ENCODE measurements at places on chromosomes 11 and 22. TPM values are rescaled to one million over a fixed set of nuclear protein-coding genes. Genes with fewer than 3 reads are reported as not detected.
A peak's percentile ranks its signal among the peaks of the same experiment; 100 is the strongest.

GRCh38 chr11:26649884-26650283, 72.0 kb downstream of the SLC5A12 start:
- H3K4me1 ChIP-seq = no peaks in the 10 kb centered on the region
- no peak overlapping the region for H3K27ac ChIP-seq
- no peaks in the 10 kb centered on the region for H3K36me3 ChIP-seq
- DNase-seq = peak; percentile 83
- no peaks in the 10 kb centered on the region for H3K27me3 ChIP-seq

DNA sequence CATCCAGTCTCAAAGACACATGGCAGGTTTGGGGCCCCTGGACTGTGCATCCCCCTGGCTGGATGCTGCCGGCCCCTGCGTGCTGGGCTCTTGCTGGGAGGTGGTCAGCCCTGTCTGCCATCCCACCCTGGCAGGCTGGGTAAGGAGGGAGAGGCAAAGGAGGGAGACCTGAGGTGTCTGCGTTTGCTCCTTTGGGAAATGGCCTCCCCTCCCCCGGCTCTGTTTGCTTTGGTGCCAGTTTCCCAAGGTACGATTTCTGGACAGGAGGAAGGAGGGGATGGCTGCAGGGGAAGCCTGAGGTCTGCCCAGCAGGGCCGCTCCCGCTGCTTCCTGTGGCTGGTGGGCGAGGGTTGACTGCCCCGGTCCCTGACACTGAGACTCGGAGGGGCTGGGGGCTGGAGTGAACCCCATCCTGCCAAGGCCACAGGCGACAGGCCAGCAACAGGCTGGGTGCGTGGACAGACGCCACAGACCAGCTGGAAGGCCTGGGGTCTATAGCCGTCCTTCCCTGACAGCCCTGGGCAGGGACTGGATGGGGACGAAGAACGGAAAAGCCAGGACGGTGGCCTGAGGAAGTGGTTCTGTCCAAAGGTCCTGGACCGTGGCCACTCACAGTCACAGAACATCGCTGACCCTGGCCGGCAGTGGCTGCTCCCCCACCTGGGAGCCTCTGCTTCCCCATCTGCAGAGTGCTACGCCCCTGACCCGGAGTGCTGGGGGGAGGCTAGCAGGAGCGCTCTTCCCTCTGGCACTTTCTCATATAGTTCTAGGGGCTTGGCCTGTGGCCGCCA, 38.0 kb downstream of the OSBPL5 start:
- no peak overlapping the region for H3K4me3 ChIP-seq
- no peaks in the 10 kb centered on the region for H3K36me3 ChIP-seq
- H3K4me1 ChIP-seq = peaks cover 50% of the 10 kb centered on the region
- DNase-seq = peak; percentile 46
- no peak overlapping the region for H3K27ac ChIP-seq

- no peaks in the 10 kb centered on the region for H3K27me3 ChIP-seq
- DNase-seq = no peak
- no peak overlapping the region for H3K4me3 ChIP-seq
- H3K4me1 ChIP-seq = peaks cover 5% of the 10 kb centered on the region
Measured at GRCh38 chr11:44725757-44726282, 942 bp upstream of the TSPAN18 start.

GRCh38 chr11:78406568-78407196, 10.9 kb downstream of the GAB2 start:
- no peak overlapping the region for H3K27ac ChIP-seq
- no peaks in the 10 kb centered on the region for H3K4me1 ChIP-seq
- no peak overlapping the region for H3K4me3 ChIP-seq
- no peak for DNase-seq
- H3K27me3 ChIP-seq = no peaks in the 10 kb centered on the region

- H3K4me1 ChIP-seq = peaks cover 7% of the 10 kb centered on the region
- H3K36me3 ChIP-seq = no peaks in the 10 kb centered on the region
- H3K4me3 ChIP-seq = no peak overlapping the region
- peak overlapping the region; percentile 58 for H3K27ac ChIP-seq
- H3K27me3 ChIP-seq = no peaks in the 10 kb centered on the region
- DNase-seq = no peak
Measured at GRCh38 chr11:96197103-96197502, 145.9 kb downstream of the MAML2 start.

GRCh38 chr11:130478881-130479280, 30.4 kb downstream of the ADAMTS15 start:
- H3K4me1 ChIP-seq = no peaks in the 10 kb centered on the region
- H3K4me3 ChIP-seq = no peak overlapping the region
- no peak for DNase-seq
- H3K27ac ChIP-seq = peak overlapping the region; percentile 69
- H3K27me3 ChIP-seq = no peaks in the 10 kb centered on the region

GRCh38 chr11:38356255-38356654, 1758.2 kb upstream of the RAG2 start:
- H3K4me3 ChIP-seq = no peak overlapping the region
- H3K27ac ChIP-seq = no peak overlapping the region
- no peaks in the 10 kb centered on the region for H3K4me1 ChIP-seq
- H3K27me3 ChIP-seq = no peaks in the 10 kb centered on the region

DNA sequence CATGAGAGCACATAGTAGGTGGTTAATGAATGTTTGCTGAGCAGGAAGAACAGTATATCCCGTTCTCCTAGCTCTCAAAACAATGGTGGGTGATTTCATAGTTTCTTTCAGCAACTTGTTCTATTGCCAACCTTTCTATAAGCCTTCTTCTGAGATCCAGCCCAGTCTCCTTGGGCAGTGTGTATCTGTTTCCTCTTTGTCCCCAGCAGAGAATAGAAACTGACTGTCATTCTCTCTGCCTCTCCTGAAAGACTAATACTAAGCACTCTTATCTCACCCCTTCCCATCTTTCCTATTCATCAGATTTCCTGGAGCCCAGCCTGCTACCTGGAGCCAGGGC, 272.9 kb downstream of the ST3GAL4 start:
- no peaks in the 10 kb centered on the region for H3K4me1 ChIP-seq
- no peaks in the 10 kb centered on the region for H3K36me3 ChIP-seq
- no peak overlapping the region for H3K27ac ChIP-seq
- DNase-seq = no peak

DNA sequence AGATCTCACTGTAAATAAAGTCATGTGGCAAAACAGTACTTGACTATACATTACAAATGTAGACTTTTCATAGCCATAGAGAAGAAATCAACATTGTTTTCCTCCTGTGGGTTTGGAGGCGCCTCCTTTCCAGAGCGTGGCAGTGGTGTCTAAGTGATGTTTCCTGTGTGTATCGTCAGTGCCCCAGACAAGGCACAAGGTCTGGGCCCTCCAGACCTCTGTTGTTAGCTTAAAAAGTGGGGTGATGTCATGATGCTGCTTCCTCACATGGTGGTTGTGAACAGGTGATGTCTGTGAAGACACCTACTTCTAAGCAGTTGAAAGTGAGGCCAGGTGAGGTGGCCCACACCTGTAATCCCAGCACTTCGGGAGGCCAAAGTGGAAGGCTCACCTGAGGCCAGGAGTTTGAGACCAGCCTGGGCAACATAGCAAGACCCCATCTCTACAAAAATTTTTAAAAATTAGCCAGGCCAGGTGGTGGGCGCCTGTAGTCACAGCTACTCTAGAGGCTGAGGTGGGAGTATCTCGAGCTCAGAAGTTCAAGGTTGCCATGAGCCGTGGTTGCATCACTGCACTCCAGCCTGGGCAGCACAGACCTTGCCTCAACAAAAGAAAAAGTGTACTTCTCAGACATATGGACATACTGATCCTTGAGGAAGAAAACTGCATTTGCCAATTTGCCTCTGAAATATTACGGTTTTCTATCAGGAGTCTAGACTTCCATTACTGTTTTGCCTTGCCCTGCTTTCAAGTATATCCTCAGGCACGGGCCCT, 15.7 kb downstream of the NUP50 start:
- no peaks in the 10 kb centered on the region for H3K36me3 ChIP-seq
- no peaks in the 10 kb centered on the region for H3K27me3 ChIP-seq
- H3K27ac ChIP-seq = no peak overlapping the region

DNA sequence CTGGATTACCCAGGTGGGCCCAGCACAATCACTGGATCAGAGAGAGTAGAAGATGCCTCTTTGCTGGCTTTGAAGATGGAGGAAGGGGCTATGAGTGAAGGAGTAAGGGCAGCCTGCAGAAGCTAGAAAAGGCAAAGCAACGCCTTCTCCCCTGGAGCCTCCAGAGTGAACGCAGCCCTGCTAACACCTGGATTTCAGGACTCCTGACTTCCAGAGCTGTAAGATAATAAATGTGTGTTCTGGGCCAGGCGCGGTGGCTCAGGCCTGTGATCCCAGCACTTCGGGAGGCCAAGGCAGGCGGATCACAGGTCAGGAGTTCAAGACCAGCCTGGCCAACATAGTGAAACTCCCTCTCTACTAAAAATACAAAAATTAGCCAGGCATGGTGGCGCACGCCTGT, 102.4 kb downstream of the MORC2 start:
- H3K36me3 ChIP-seq = no peaks in the 10 kb centered on the region
- H3K27ac ChIP-seq = no peak overlapping the region
- H3K4me1 ChIP-seq = no peaks in the 10 kb centered on the region
- H3K27me3 ChIP-seq = no peaks in the 10 kb centered on the region
- no peak for DNase-seq
- no peak overlapping the region for H3K4me3 ChIP-seq

GRCh38 chr22:49515475-49515874, 312.2 kb downstream of the BRD1 start:
- no peaks in the 10 kb centered on the region for H3K4me1 ChIP-seq
- H3K36me3 ChIP-seq = no peaks in the 10 kb centered on the region
- no peak for DNase-seq
- H3K27me3 ChIP-seq = no peaks in the 10 kb centered on the region

GRCh38 chr11:33500861-33501479, 199.7 kb downstream of the C11orf91 start:
- H3K4me3 ChIP-seq = no peak overlapping the region
- DNase-seq = no peak
- no peaks in the 10 kb centered on the region for H3K36me3 ChIP-seq

- H3K27me3 ChIP-seq = no peaks in the 10 kb centered on the region
- H3K27ac ChIP-seq = no peak overlapping the region
- no peaks in the 10 kb centered on the region for H3K4me1 ChIP-seq
- H3K36me3 ChIP-seq = no peaks in the 10 kb centered on the region
- no peak for DNase-seq
- no peak overlapping the region for H3K4me3 ChIP-seq
Measured at GRCh38 chr11:123841174-123841573, 35.0 kb upstream of the OR6M1 start.

GRCh38 chr22:35733036-35733435, 15.4 kb downstream of the APOL5 start:
- H3K4me1 ChIP-seq = no peaks in the 10 kb centered on the region
- H3K27me3 ChIP-seq = no peaks in the 10 kb centered on the region
- no peak overlapping the region for H3K4me3 ChIP-seq
- H3K27ac ChIP-seq = peak overlapping the region; percentile 26

DNA sequence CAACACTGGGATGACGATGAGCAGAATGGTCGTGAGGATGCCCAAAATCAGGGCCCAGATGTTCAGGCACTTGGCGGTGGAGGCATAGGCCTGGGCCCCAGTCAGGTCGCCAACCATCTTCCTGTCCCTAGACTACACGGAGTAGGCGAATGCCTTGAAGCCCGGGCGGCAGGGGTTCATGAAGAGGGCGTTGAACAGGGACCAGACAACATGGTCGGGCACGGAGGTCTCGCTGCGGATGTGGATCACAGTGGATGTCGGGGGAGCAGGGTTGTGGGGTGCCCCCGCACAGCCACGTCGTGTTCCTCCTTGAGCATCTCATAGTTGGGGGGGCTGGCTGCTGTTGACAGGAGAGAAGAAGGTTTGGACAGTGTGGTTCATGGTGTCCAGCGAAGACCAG, 9.5 kb downstream of the MYEOV start:
- no peak overlapping the region for H3K27ac ChIP-seq
- H3K27me3 ChIP-seq = no peaks in the 10 kb centered on the region
- H3K36me3 ChIP-seq = no peaks in the 10 kb centered on the region
- DNase-seq = no peak
- H3K4me3 ChIP-seq = no peak overlapping the region
- H3K4me1 ChIP-seq = peaks cover 6% of the 10 kb centered on the region

DNA sequence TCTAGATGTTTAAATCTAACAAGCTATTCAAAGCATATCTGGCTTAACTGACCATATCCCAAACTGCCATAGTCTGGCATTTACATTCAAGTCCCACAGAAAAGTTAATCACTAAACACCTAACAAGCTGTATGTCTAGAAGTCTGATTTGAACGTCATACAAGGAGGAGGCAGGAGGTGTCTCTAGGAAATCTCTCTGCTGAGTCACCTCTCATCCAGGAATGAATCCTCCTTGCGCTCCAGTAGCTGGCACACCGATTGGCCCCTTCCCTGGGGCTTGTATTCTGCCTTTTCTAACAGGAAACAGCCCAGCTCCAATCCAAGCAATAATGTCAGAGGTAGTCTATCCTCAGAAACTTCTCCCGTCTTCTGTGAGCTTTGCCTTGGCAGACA, 31.8 kb downstream of the FEZ1 start:
- no peak for DNase-seq
- H3K4me1 ChIP-seq = no peaks in the 10 kb centered on the region
- H3K36me3 ChIP-seq = no peaks in the 10 kb centered on the region
- no peak overlapping the region for H3K4me3 ChIP-seq

DNA sequence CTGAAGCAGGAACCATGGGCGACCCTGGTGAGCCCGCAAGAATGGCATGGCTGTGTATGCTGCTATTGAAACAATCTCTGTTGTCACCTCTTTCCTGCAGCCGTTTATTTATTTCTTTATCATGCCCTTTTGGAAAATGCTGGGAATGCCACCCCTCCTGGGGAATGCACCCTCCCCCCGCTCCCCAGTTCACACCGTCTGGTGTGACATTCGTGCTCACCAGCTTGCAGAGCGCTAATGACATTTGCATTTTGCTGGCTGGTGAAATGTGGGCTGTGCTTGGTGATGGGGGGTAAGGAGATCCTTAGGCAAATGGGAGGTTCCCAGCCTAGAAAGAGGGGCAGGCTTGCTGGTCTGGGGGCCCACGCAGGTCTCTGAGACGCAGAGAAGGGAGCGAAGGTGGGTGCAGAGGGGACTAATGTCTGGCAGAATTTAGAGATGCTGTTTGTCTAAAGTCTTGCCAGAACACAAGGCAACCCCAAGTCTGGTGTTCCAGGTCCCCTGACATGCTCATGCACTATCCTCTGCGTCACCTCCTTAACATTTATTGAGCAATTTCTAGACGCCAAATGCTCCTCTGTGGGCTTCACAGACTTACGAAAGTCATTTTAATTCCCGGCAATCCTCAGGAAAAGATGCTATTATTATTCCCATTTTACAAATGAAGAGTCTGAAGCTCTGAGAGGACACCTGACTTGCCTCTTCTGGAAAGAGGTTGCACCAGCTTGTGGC, 91.7 kb downstream of the TP53I11 start:
- H3K27ac ChIP-seq = no peak overlapping the region
- DNase-seq = no peak
- H3K36me3 ChIP-seq = no peaks in the 10 kb centered on the region

Gene EFCAB6
- 4.4 TPM for total RNA-seq

Gene BCL2L13
- total RNA-seq = 36.1 TPM

Gene C22orf31
- total RNA-seq = not detected

Gene UCP3
- total RNA-seq = 3.3 TPM

Gene NXPE1
- 14.9 TPM for total RNA-seq

Gene OR6X1
- not detected for total RNA-seq

Gene HSPB2
- total RNA-seq = 0.94 TPM

Gene TMEM138
- 51.3 TPM for total RNA-seq

Gene USP28
- total RNA-seq = 64.4 TPM

Gene ACR
- not detected for total RNA-seq

Gene VPS51
- total RNA-seq = 280 TPM

Gene CCDC73
- total RNA-seq = not detected

Gene MYEOV
- not detected for total RNA-seq

Gene HPX
- total RNA-seq = 2.2 TPM

Gene OR51B2
- total RNA-seq = not detected

Data from Peyer's patch (tissue), 4 donors.